ENCODE measurements at places on chromosomes 3 and 15.

DNA sequence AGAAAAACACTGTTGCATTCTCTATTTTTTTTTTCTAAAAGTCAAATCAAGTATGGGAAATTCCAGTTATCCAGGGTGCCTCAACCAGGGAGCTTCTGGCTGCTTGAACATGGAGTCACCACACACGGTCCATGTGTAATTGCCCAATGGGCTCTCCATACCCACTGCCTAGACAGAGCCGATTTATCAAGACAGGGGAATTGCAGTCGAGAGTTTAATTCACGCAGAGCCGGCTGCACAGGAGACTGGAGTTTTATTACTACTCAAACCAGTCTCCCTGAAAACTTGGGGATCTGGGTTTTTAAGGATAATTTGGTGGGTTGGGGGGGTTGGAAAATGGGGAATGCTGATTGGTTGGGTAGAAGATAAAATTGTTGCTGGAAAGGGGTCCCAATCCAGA lies 149.8 kb downstream of the TJP1 start:
- no peak for DNase-seq

DNA sequence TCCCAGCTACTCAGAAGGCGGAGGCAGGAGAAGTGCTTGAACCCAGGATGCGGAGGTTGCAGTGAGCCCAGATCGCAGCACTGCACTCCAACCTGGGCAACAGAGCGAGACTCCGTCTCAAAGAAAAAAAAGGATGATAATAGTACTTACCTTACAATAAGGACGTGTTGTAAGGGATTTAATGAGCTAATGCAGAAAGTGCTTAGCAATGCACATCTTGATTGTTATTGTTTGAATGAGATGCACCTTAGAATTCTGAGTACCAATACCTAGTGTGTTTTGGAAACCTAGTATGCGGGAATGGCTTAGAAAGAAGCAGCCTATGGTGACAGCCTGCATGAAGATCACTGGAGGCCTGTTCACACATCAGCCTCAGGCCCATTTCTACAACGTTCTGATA lies 19.5 kb downstream of the SNUPN start:
- DNase-seq: no peak

- DNase-seq: no peak
Measured at GRCh38 chr3:55964491-55964985, 477.4 kb upstream of the WNT5A start.

DNA sequence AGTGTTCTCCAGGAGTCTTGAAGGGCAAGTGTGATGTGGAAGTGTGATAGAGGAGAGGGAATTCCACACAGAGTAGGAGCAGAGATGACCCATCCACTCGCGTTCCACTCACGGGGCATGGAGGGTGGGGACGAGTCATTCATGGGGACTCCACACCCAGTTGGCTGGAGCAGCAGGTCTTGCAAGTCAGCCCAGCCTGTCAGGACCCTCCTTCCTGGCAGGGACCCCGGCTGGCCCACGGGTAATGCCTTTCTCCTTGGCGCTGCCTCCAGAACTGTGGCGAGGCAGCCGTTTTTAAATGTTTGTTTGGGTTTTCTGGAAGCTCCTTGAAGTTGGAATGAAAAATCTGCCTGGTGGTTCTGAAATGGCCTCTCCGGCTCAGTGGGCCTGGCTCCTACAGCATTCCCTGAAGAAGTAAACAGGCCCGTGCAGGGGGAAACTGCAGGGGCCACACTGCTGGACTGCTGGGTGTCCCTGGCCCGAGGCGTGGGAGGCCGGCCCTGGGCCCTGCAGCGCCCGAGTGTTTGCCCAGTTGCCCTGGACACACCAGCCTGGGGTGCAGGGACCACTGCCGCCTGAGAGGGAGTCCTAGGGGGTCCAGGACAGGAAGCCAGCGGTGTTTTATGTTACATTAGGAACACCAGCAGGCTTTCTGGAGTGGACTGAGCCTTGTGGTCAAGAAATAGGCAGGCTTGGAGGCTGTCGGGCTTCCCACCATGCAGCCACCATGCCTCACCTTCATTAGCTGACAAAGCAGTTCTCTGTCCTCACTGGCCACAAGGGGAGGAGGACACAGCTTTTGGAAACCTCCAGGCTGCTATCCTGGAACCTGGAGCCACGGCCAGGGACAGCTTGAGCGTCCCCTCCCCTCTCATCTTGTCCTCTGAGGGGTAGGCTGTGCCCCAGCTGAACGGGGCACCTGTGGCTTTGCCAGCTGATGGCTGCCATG lies 61.3 kb downstream of the CEMIP start:
- DNase-seq: no peak

- DNase-seq: no peak
Measured at GRCh38 chr3:43793648-43794372, 103.1 kb downstream of the ABHD5 start.

DNA sequence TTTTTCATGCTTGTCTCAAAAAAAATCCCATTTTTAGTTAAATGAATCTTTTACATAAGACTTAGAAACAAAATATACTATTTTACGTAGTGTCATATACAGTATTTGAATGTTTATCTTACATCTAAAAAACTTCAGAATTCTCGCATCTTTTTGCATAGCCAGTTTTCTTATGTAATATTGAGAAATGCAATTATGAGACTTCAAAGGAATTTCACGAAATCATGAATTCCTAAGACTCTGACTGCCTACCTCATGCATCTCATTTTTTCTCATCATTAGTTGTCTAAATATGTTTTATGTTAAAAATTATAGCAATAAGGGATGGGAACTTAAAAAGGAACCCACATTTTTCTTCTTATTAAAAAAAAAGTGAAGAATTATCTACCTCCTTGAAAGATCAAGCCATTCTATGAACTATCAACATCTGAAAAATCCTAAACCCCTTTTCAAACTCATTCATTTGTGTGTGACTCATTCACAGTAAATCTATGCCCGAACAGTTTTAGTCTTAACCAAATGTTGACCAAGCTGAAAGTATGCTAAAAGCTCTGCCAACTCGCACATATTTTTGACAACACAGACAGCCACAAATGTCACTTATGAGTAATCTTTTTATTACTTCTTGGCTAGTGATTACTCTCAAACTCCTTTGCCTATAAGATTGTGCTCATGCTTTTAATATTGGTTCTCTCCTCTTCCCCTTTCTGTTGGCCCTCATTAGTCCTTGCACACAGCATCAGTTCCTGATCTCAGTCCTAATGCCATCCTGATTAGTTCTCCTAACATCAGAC lies 115.9 kb downstream of the DCLK3 start:
- DNase-seq: peak; percentile 69

- DNase-seq: no peak
Measured at GRCh38 chr3:196524527-196524926, 9.4 kb upstream of the SMCO1 start.

Measured in AG20443 (cell line).